ENCODE measurements at places on chromosomes 6 and 20. TPM values are rescaled to one million over a fixed set of nuclear protein-coding genes. Genes with fewer than 3 reads are reported as not detected.

ELMO2 gene
- total RNA-seq: 68.2 TPM

IMPG1 gene
- total RNA-seq: not detected

ZSCAN16 gene
- total RNA-seq: 5.3 TPM

FAM209B gene
- 1.2 TPM for total RNA-seq

DNA sequence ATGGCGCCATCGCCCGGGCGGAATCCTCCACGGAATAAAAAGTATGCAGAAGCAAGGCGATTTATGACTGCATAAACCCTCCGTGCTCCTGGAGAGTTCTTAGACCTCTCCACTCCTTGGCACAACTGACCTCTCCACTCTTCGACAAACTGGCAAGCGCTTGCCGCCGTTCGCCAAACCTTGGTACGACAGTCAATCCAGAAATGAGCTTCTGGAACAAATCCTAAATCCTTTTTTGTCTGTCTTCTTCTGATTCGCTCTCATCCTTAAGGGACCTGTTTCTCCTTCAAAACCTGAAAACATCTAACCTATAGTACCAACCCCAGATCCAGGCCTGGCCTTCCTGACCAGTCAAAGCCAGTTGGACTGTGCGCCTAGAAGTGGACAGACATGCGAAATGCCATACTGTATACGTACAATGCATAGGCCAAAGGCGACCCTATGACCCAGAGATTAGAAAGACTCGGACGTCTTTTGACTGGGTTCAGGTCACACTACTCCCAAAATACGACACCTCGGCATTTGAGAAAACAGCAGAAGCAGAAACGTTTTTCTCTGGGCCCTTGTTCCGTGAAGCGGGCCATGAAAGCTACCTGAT lies 59.4 kb downstream of the TRIM27 start:
- DNase-seq: no peak

TINAG gene
- not detected for total RNA-seq

AGER gene
- 11.9 TPM for total RNA-seq

- no peak for DNase-seq
Measured at GRCh38 chr6:87483929-87484328, 11.2 kb downstream of the SLC35A1 start.

DNA sequence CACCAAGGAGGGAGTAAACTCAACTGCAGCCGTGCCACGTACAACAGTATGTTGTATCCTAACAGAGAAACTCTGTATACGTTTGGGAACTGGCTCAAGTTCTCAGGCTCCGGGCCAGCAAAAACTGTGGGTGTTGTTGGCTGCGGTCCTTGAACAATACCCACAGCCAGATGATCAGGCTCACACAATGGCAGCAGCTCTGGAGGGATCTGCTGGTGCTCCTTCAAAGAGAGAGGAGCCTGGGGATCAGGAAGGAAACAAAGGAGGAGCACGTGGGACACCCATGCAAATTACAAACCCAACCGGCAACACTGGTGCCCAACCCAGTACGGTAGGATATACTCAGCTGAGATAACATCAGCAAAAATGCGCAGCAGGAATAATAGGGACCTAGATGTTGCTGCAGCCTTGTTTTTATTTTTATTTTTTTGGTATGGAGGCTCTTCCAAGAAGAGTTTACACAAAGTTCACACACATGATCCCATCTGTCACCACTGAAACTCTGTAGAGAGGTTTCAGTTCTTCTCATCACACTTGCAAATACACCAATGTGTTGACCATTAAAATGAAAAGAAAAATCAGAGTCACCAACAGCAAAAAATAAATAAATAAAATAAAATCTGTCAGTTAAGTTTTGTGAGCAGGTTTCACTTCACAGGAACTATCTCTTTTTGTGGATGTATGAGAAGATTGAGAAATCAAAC lies 41.2 kb upstream of the PDE10A start:
- DNase-seq: no peak

- no peak for DNase-seq
Measured at GRCh38 chr20:21523281-21523868, 9.5 kb upstream of the NKX2-2 start.

BFSP1 gene
- 0.26 TPM for total RNA-seq

GRCh38 chr6:37679539-37680476 lies 17.9 kb downstream of the MDGA1 start:
- no peak for DNase-seq

DNA sequence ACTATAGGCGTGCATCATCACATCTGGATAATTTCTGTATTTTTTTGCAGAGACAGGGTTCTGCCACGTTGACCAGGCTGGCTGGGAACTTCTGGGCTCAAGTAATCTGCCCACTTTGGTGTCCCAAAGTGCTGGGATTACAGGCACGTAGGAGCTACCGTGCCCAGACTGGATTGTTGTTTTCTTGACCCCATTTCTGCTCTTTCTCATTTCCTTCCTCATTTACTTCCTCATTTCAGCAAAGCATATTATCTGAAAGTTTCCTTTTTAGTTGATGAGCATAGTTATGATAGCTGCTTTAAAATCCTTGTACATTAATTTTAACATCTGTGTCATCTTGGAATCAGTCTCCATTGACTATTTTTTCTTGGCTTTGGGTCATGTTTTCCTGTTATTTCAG lies 301.0 kb upstream of the RUNX2 start:
- DNase-seq: no peak

- no peak for DNase-seq
Measured at GRCh38 chr6:169095153-169095552, 158.5 kb downstream of the THBS2 start.

GRCh38 chr6:170454512-170455285 lies 98.4 kb downstream of the PSMB1 start:
- DNase-seq: no peak

LY6G6D gene
- total RNA-seq: not detected

- peak; percentile 52 for DNase-seq
Measured at GRCh38 chr6:52333840-52334200, 28.1 kb upstream of the PAQR8 start.

SYCP2 gene
- total RNA-seq: 3.8 TPM

C20orf144 gene
- 0.24 TPM for total RNA-seq

ISM1 gene
- 1.7 TPM for total RNA-seq

GRCh38 chr20:20362774-20363433 lies 5.0 kb upstream of the INSM1 start:
- no peak for DNase-seq

ID4 gene
- total RNA-seq: not detected

GRCh38 chr6:108576709-108577108 lies 16.0 kb downstream of the FOXO3 start:
- no peak for DNase-seq

ZC3H12D gene
- total RNA-seq: 84.5 TPM

RIMS4 gene
- total RNA-seq: not detected

DNA sequence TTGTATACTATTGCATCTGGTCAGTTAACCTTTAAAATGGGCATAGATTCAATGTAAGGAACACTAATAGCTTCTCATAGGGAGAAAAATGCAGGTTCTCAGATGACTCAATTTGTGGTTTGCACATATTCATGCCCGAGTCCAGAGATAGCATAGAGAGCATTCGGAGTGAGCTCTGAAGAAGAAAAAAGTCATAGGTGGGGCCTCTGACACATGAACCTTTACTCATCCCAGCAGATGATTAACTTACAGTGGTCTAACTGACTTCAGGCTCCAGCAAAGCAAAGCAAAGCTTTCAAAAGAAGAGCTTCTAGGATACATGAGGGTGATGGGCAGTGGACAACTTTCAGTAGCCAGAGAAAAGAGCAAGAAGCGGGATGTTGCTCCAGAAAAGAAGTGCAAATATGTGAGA lies 55.3 kb upstream of the BTN3A2 start:
- DNase-seq: no peak

TSPYL1 gene
- total RNA-seq: 57.4 TPM

GRCh38 chr6:14180609-14181008 lies 63.0 kb downstream of the CD83 start:
- no peak for DNase-seq

ATP6V1G2 gene
- 2.0 TPM for total RNA-seq

GSTA2 gene
- not detected for total RNA-seq

GRCh38 chr20:59806578-59806975 lies 126.9 kb downstream of the SYCP2 start:
- no peak for DNase-seq

DNA sequence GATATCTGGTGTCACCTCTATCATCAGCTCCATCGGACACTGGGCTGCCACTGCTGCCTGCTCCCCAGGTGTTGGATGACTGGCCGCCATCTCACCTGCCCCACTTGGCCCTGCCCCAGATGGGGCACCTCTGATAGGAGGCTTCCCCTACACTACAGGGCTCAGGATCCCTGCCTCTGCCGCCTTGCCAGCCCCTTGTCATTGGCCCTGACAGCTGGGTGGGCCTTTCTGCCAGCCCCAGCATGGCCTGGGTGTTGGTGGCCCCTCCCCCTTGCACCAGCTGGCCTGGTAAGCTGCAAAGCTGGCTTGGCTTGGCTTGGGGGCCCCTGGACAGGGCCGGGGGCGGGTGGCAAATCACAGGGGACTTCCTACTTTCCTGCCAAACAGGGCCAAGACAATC lies 10.6 kb downstream of the PACSIN1 start:
- DNase-seq: no peak

DDR1 gene
- total RNA-seq: 10.1 TPM

DNA sequence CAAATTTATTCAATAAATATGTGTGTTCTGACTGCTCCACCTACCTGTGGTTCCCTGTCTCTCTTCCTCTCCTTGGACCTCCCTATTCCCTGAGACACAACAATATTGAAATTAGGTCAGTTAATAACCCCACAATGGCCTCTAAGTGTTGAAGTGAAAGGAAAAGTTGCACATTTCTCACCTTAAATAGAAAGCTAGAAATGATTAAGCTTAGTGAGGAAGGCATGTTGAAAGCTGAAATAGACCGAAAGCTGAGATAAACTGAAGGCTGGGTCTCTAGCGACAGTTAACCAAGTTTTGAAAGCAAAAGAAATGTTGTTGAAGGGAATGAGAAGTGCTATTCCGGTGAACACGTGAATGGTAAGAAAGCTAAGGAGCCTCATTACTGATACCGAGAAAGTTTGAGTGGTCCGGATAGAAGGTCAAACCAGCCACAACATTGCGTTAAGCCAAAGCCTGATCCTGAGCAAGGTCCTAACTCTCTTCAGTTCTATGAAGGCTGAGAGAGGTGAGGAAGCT lies 34.1 kb downstream of the UST start:
- no peak for DNase-seq

GRCh38 chr20:58069796-58070663 lies 158.4 kb downstream of the ANKRD60 start:
- DNase-seq: no peak

PSMA7 gene
- 464 TPM for total RNA-seq

DNA sequence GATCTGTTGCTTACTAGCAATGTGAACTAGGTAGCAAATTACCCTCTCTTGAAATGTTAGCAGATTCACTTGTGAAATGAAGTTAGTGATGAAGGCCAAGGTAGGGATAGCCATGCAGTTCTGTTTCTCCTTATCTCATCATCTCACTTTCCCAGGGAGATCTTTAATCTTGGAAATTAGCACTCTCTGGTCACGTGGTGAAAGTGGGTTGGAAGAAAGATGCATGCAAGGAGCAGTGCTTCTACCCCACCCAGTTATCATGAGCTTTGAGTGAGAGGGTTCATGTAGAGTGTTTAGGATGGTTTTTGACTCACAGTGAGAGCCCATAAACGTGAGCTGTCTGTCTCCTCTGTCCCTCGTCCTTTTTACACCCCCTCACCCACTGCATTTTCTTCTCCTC lies 346.3 kb downstream of the QKI start:
- no peak for DNase-seq

SNTA1 gene
- 4.6 TPM for total RNA-seq

DNA sequence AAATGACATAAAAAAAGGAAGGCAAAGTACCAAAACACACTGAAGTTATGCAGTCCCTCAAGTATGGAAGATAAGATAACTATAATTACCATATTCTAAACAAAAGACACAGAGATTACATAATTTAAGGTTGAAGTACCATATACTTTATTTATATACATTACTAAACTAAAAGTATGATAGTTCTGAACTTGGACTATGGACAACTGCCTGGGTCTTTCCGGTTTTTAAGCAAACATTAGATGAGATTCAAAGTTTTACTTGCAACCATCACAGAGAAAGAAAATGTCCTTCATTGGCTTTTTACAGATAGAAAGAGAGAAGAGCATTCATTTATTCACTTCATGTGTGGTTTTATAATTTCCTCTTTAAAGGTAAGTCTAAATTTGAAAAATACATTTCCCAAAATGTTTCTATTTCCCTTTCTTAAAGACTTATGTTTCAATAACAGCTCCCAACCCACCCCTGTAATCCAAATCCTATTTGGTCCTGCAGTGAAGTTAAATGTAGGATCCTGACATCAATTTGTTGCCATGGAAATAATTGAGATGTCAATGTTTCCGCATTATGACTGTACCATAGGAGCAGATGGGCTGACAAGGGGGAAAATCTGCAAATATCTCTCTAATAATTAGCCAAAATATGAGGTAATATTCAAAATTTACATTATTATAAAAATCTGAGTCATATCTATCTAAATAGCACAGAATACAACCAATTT lies 63.7 kb downstream of the PTPRK start:
- no peak for DNase-seq

TRAPPC3L gene
- not detected for total RNA-seq

DNA sequence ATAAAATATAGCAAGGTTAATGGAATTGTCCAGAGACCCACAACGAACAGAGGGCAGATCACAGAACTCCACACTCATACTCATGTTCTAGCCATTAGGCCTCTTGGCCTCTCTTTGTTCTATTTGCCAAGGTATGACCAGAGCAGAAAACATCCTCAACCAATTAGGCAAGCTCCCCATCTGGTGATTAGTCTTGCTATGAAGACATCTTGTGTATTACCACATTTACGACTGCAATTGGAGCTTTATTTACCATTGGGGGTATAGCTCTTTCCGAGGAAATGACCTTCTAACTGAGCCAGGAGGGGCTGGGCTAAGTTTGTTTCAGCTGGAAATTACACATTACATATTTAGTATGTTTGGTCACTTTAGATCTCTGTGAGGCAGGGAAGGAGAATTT lies 593.9 kb downstream of the CD109 start:
- DNase-seq: no peak

- no peak for DNase-seq
Measured at GRCh38 chr6:90090866-90091265, 196.6 kb downstream of the GJA10 start.

DNA sequence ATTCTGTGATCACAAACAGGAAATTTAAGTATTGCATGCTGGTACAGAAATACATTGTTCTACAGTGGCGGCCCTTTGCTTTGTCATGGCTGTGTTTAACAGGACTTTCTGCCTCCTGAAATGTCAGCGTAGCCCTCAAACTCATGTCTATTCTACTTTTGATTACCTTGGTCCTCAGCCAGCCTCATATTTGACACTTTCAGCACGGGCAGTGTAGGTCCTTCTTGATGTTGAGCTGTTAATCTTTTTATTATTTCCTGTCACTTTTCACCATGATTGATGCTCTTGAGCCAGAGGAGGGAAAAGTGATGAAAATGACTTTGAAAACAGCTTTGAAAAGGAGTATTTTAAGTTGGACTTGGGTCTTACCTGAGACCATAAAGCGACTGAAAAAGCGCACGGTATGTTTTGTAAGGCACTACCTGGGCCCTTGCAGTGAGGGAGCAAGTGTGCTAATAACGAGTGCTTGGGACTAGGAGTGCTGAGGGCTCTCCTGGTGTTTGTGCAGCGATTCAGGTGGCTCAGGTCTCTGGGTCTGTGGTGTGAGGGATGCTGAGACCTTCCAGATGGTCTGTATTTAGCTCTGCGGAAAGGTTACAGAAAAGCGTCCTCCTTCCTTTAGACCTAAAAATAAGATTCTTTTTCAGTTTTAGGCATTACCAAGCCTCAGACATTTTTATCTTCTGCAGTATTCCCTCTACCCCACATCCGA lies 45.2 kb upstream of the RREB1 start:
- DNase-seq: no peak

- no peak for DNase-seq
Measured at GRCh38 chr6:132333639-132334520, 67.4 kb downstream of the MOXD1 start.
